PC-3 (cell line): ENCODE measurements at places on chromosomes 7 and 10. TPM values are rescaled to one million over a fixed set of nuclear protein-coding genes. Genes with fewer than 3 reads are reported as not detected.

- H3K27ac ChIP-seq = peak overlapping the region; percentile 99
- DNase-seq = peak; percentile 53
- H3K27me3 ChIP-seq = no peaks in the 10 kb centered on the region
- peak overlapping the region; percentile 23 for H3K4me3 ChIP-seq
- peaks cover 51% of the 10 kb centered on the region for H3K4me1 ChIP-seq
- no peaks in the 10 kb centered on the region for H3K36me3 ChIP-seq
These were observed 2.0 kb upstream of the SFR1 start for GRCh38 chr10:104119996-104120395.

- DNase-seq = no peak
- no peaks in the 10 kb centered on the region for H3K36me3 ChIP-seq
- no peak overlapping the region for H3K4me3 ChIP-seq
- no peaks in the 10 kb centered on the region for H3K4me1 ChIP-seq
- H3K27ac ChIP-seq = no peak overlapping the region
These were observed 107.4 kb downstream of the ACTR3B start for GRCh38 chr7:152866791-152867501.

- no peaks in the 10 kb centered on the region for H3K4me1 ChIP-seq
- DNase-seq = no peak
- no peak overlapping the region for H3K27ac ChIP-seq
These were observed 9.0 kb upstream of the ADCYAP1R1 start for GRCh38 chr7:31043051-31043471.

The LMBR1 gene
- total RNA-seq = 61.7 and 63.9 TPM in 2 replicates

The TEX47 gene
- not detected in 2 replicates for total RNA-seq
